ENCODE measurements at places on chromosomes 1 and 21. TPM values are rescaled to one million over a fixed set of nuclear protein-coding genes. Genes with fewer than 3 reads are reported as not detected.

FAM151A gene
- total RNA-seq = not detected

DNA sequence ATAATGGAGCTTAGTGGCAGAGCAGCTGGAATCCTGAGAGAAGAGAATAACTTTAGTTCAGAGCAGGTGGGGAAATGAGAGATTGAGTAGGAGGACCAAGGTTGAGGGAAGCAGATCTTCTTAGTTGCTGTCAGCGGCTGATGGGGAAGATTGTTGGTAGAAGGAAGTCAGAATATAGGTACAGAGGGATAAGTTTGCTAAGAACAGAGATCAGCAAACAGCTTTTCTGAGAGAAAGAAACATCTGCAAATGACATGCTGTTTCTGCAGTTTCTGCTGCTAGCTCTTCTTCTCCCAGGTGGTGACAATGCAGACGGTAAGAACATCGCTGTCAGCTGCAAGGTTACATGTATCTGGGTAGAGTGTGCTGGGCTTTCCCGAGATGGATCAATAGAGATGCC is at the start of gene CD1C:
CD1C (plus strand) TSS at position 113 of the 400 bp plus-strand sequence; CDS start at position 255, 142 bp downstream.
- no peak for DNase-seq

DNA sequence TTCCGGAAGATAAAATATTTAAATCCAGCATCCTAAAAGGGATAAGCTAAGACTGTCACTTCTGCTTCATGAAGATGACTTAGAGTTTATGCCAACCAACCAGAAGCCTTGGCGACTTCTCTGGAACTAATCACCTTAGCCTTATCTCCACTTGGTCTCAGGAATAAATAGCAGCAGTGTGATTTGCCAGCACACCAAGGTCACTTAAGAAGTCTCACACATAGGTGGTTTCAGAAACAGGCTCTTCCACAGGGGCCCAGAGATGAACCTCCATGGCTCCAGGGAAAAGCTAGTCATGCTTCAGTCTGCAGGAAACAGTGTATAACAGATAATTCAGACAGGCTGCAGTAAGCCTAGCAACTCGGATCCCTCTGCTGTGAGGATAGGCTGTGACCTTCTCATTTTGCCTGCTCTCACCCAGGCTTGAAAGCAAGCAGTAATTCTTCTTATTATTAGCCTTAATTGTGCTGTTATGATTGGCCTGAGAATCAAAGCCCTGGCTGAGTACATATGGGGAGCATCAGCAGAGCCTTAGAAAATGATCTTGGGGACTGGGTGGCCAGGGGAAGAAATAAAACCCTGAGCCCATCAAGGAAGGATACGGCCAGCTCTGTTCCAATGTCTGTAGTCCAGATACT is 84.7 kb downstream of the WLS start:
- DNase-seq = no peak

GRCh38 chr1:201391651-201392511 is 7.2 kb downstream of the LAD1 start:
- no peak for DNase-seq
